Muscle of back (tissue), 13 donors: ENCODE measurements at places on chromosomes 13 and 19. TPM values are rescaled to one million over a fixed set of nuclear protein-coding genes. Genes with fewer than 3 reads are reported as not detected.
A peak's percentile ranks its signal among the peaks of the same experiment; 100 is the strongest.

DNA sequence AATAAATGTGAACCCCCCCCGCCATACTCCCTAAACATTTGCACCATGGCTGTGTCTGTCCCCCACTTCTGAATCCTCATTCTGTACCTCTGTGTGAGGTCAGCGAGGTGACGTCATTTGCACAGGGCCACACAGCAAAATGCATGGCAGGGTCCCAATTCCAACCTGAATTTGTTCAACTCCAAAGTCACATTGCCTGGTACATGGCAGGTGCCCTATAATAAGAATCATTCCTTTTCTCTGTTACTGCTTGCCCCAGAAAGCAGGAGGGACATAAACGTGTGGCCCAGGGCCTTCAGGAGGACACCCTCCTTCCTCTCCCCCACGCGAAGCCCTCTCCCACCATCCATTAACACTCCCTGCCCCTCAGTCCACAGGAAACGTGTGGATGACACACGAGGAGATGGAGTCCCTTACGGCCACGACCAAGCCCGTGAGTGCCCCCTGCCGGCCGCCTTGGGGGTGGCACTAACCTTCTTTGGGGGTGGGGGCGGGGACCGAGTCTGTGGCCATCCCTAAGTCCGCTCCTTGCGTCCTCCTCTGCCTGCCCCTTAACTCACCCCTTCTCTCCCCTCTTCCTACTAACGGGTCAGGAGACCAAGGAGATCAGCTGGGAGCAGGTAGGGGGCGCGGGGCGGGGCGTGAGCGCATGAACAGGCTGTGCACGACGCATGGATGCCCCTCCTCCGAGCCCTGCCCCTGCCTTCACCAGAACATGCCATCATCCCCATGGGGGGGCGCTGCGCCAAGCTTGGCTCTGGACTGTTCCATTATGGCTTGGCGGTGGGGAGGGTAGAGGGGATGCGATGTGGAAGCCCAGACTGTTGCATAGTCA, 9.4 kb downstream of the HRC start:
- peak; percentile 74 for DNase-seq

DNA sequence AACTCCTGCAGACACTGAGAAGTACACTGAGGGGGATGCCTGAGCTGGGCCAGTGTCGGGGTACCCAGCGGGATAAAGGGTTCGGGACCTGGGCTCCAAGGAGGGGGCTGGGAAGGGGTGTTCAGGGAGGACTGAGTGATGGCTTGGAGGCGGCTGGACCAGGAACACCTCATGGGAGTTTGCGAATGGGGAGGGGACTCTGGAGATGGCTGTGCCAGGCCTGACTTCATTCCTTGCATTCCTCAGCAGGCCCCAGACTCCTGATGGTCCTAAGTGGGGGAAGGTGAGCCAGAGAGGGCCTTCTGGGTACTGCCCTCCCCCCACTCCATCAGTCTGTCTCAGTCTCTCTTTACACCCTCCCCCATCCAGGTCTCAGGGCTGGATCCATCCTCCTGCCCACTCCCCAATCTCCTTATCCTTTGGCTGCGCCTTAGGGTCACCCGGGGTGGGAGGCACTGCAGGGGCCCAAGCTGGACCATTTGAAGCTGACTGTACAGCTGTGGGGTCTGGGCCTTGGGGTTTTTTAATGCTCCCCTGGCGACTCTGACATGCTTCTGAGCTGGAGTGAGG, 13.8 kb downstream of the PAK4 start:
- no peak for DNase-seq

GRCh38 chr13:98657506-98658085, 80.7 kb upstream of the STK24 start:
- DNase-seq = no peak

Gene ANKLE1
- polyA plus RNA-seq = 0.54 TPM
